T-helper 1 cell (primary cell): ENCODE measurements at places on chromosomes 2 and 18.

GRCh38 chr2:40240070-40240469 lies 211.8 kb downstream of the SLC8A1 start:
- no peak for DNase-seq

- no peak for DNase-seq
Measured at GRCh38 chr2:16187482-16187817, 247.1 kb downstream of the MYCN start.

- no peak for DNase-seq
Measured at GRCh38 chr18:39366656-39367055, 1801.1 kb upstream of the CELF4 start.

GRCh38 chr2:216827073-216827720 lies 32.7 kb downstream of the TNP1 start:
- DNase-seq: no peak

- no peak for DNase-seq
Measured at GRCh38 chr2:221309892-221310583, 262.1 kb downstream of the EPHA4 start.

- DNase-seq: no peak
Measured at GRCh38 chr18:13495961-13496360, 230.4 kb downstream of the FAM210A start.

DNA sequence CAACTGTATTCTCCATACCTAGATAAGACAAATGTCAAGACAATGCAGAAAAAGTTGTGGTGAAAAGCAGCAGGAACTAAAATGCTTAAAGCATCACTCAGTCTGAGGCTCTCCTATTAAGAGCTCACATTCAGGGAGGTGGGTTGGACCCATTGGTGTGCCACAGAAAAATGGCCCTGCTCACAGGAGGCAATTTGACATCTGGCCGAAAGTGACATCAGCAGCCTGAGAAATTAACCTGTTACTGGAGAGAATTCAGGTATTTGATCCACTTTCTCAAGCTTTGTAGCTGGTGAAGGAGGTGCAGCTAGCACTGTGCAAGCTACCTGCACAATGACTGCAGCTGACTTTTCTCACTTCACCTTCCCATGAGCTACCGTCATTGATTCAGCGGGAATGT lies 86.0 kb downstream of the TMEM247 start:
- no peak for DNase-seq

GRCh38 chr2:222494104-222494739 lies 69.9 kb downstream of the SGPP2 start:
- no peak for DNase-seq
